ENCODE measurements at places on chromosomes 2 and 18.

DNA sequence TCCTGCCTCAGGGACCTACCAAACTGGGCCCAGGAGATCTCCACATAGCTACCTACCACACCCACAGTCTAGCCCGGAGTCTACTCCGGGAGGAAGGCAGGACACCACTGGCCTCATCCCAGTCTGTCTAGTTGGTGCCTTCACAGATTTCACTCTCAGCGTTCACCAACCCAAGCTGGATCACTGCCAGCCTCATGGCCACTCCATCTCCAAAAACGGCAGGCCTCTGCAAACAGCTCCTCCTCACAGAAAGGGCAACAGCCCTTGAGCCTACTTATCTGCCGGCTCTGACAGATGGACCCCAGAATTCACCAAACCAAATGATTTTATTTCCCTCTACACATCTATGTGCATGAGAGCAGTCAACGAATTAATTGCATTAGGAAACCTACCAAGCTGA, 61.3 kb downstream of the NCKAP5 start:
- DNase-seq, result no peak

DNA sequence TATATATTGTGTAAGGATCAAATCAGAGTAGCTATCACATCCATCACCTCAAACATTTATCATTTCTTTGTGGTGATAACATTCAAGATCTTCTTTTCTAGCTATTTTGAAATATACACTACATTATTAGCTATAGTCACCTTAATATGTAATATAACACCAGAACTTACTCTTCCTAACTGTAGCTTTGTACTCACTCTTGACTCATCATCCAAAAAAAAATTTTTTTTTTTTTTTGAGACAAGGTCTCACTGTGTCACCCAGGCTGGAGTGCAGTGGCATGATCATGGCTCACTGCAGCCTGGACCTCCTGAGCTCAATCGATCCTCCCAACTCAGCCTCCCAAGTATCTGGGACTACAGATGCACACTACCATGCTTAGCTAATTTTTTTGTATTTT, 153.3 kb downstream of the EML6 start:
- no peak for DNase-seq

- DNase-seq, result no peak
These were observed 46.3 kb upstream of the SLC39A10 start for GRCh38 chr2:195610717-195611116.

DNA sequence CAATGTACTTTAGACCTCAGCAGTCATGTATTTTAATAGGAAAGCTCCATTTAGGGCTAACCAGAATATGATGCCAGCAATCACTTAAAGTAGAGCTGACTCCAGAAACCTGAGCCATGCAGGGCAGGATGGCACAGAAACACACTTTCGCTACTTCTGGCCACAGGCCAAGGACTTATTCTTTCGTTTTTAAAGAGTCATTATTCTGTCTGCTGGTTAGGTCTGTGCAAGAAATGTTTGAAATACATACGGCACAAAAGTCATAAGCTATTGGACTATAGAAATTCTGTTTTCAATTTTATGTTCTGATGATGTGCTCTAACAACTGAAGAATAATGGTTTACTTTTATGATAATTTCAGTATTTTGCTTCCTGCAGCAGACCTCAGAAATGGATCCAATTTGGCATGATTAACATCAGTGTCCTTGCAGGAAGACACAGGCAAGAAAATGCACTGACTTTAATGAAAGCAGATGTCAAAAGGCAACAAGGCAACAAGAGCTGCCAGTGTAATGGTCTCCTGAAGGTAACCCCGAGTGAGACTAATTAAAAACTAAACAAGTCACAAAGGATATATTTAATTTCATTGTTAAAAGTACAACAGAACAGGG, 114.4 kb upstream of the CHRNA1 start:
- DNase-seq, result peak; percentile 38

DNA sequence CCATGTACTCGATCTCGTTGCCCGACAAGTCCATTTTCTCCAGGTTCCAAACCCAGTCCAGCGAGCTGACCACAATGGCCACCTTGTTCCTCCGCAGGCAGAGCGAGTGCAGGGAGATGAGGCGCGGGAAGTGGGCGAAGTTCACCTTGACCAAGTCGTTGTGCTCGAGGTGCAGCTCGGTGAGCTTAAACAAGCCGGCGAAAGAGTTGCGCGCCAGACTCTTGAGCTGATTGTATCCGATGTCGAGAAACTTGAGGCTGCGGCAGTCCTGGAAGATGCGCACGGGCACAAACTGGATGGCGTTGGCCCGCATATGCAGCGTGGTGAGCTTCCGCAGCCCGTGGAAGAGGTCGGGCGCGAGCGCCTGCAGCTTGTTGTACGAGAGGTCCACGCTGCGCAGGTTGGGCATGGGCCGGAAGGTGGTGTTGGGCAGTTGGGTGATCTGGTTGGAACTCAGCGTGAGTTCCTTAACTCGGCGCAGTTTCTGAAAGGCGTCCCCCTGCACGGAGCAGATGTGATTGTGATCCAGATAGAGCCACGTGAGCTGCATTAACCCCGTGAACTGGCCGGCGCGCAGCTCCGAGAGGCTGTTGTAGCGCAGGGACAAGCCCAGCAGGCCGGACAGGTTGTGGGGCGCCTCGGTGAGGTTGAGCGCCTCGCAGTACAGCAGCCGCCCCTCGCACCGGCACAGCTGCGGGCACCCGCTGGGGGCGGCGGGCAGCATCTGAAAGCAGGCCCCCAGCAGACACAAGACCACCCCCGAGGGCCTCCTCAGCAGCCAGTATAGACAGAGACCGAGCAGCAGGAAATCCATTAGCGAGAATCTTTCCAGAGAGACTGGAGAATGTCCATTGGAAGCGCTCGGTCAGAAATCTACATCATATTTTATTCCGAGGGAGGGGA, 1.3 kb downstream of the LRRTM1 start:
- no peak for DNase-seq

GRCh38 chr18:12668041-12668440, 10.1 kb upstream of the SPIRE1 start:
- no peak for DNase-seq

GRCh38 chr2:83696838-83697237, 762.2 kb downstream of the SUCLG1 start:
- DNase-seq, result no peak

GRCh38 chr2:62455957-62456692, 49.9 kb downstream of the TMEM17 start:
- peak; percentile 58 for DNase-seq

- no peak for DNase-seq
These were observed 30.1 kb upstream of the ATL2 start for GRCh38 chr2:38407111-38407682.

DNA sequence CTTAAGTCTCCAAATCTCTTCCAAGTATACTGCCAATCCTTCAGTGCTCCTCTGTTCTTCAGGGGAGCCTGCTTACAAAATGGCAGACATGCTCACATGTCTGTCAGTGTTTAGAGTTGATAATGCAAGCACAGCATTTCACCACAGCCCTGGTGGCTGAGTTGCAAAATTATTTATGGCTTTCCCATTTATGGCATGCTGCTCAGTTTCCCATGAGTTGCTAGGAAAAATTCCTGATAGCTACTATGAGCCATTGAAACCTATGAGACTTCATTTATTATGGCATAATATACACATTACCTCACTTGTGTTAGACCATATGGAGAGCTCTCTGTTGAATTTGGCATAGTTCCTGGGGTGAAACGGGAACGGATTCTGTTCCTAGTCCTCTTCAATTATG, 448.7 kb upstream of the TCF4 start:
- no peak for DNase-seq

DNA sequence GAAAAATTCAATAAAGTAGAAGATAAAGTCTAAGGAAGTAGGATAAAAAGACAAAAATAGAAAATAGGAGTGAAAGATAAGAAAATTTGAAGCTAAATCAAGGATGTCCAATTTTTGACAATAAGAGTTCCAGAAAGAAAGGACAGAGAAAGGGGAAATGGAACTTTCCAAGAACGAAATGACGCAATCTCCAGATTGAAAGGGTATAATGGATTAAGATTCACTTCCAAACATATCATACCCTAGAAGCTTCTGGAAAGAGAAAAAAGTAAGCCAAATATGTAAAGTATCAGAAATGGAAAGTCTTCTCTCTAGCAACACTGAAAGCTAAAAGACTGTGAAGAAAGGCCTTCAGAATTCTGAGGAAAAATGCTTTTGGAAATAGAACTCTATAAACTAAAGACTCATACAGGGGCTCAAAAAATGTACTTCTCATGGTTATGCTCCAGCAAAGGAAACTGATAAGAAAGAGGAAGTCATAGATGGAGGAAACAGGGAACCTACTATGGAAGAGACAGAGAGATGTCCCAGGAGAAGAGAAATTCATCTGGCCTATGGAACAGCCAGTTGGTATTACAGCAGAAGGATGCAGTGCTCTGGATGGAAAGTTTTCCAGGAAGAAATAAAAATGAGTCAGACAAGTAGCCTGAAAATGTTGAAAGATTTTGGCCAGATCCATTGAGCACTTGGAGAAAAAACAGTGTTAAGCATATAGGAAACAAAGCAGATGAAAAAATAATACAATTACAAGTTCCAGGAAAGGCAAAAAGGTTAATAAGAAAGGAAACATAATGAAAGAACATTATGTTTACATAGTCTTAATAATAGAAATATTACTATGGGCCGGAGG, 20.1 kb downstream of the CASP8 start:
- DNase-seq, result no peak

Measured in AG10803 (cell line).